ENCODE measurements at places on chromosomes 2 and 18.
A peak's percentile ranks its signal among the peaks of the same experiment; 100 is the strongest.

DNA sequence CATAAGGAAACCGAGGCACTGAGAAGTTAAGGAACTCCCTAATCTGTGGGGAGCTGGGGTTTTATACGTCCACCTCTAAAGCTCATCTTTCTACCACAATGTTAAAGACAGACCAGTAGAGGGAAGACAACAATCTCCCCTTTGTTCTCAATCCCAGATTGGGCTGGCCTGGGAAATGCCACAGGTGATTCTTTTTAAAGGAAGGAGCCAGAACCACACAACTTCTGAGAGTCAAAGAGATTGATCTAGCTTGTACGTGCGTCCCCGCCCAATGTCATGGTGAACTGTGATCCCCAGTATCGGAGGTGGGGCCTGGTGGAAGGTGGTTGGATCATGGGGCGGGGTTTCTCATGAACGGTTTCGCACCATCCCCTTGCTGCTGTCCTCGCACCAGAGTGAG is 81.8 kb upstream of the LCLAT1 start:
- DNase-seq: no peak

- no peak for DNase-seq
Observed at GRCh38 chr18:6311456-6312215, 103.1 kb downstream of the L3MBTL4 start.

DNA sequence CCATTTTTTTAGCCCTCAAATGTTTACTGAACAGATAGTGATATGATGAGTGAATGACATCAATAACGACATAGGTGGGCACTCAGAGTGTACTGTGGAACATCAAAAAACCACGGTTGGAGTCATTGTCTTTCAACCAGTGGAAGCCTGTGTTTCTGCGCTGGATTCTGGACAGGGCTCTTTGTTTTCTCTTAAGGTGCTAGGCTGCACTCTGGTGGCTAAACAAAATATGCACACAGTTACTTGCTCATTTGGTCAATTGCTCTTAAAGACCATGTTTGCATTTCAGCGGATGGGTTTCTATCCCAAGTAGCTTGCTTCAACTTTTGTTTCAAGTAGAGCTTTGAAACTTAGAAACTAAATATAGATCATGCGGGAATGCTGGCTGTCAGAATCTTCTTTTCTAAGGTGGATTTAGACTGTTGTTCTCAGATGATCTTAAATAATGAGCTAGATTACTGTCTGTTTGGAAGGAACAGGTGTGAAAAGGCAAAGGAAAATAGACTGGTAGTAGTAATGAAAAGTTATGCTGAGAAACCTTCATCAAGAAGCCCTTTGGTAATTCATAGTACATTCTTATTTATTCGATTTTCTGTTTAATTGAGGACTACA is 48.5 kb upstream of the LYPD6B start:
- peak; percentile 8 for DNase-seq

GRCh38 chr2:215356948-215357461 is 45.1 kb downstream of the ATIC start:
- DNase-seq: no peak

DNA sequence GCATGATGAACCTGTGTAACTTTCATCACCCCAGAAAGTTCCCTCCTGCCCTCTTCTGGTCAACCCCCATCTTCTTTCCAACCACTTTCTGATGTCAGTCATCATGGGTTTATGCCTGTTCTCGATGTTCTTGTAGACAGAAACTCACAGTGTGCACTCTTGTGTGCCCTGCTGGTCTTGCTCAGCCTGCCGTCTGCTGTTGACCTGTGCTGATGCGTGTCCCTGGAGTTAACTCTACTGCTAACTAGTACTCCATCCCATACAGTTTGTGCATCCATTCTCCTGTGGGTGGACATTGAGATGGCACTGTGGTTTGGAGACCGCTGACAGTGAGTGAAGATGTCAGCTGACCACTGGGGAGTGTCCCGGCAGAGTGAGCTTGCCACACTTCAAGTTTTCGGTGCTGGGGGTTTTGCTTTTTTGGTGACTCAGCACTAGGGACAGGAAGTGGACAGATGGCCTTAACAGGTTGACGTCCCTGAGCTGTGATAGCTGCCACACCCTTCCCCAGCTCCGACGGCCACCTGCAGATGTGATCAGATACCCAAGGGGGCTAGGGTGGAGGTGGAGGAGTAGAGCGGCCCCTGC is 14.8 kb downstream of the KLHL29 start:
- no peak for DNase-seq

GRCh38 chr18:42187611-42188380 is 232.8 kb downstream of the PIK3C3 start:
- no peak for DNase-seq

DNA sequence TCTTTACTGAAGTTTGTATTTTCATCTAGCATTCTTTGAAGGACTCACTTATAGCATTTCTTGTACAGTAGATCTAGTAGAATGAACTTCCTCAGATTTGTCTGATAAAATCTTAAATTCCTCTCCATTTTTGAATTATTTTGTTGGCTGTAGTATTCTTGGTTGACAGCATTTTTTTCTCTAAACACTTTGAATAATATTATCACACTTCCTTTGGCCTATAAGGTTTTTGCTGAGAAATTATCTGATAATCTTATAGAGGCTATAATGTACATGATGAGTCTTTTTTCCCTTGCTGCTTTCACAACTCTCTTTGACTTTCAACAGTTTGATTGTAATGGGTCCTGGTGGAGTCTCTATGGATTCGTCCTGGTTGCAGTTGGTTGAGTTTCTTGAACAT is 169.5 kb downstream of the NOL4 start:
- DNase-seq: no peak

GRCh38 chr2:101263377-101263800 is 10.7 kb downstream of the CNOT11 start:
- no peak for DNase-seq

All from stimulated activated CD4-positive, alpha-beta T cell treated with anti-CD3 and anti-CD28 coated beads, Interleukin-1b, Interleukin-23, amount 100 ng/mL, for 1 hour (primary cell).